ENCODE measurements at places on chromosomes 1 and 21.

DNA sequence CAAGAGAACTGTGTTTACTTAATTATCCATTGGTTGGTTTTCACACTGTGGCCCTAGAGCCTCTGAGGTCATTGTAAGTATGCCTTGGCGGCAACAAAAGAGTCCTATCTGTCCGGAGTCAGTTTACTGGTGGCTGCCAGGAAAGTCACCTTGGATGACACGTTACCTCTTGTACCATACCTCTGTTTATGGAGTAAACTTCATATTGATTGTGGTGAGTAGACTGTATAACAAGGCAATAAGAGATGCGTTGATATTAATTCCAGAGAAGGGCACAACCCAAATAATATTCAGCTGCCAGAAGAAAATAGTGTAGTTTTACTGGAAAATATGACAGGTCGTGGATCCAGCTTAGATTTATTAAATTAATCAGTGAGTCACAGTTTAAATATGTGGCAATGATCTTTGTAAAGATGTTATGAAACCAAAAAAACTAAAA lies 20.4 kb upstream of the KIF14 start:
- DNase-seq = peak; percentile 65

DNA sequence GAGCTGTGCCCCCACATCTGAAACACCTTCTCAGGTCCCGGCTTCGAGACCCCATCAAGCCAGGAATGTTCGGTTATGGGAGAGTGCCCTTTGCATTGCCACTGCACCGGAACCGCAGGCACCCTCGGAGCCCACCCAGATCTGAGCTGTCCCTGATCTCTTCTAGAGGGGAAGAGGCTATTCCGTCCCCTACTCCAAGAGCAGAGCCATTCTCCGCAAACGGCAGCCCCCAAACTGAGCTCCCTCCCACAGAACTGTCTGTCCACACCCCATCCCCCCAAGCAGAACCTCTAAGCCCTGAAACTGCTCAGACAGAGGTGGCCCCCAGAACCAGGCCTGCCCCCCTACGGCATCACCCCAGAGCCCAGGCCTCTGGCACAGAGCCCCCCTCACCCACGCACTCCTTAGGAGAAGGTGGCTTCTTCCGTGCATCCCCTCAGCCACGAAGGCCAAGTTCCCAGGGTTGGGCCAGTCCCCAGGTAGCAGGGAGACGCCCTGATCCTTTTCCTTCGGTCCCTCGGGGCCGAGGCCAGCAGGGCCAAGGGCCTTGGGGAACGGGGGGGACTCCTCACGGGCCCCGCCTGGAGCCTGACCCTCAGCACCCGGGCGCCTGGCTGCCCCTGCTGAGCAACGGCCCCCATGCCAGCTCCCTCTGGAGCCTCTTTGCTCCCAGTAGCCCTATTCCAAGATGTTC lies 4.3 kb downstream of the ADAMTSL4 start:
- DNase-seq = no peak

DNA sequence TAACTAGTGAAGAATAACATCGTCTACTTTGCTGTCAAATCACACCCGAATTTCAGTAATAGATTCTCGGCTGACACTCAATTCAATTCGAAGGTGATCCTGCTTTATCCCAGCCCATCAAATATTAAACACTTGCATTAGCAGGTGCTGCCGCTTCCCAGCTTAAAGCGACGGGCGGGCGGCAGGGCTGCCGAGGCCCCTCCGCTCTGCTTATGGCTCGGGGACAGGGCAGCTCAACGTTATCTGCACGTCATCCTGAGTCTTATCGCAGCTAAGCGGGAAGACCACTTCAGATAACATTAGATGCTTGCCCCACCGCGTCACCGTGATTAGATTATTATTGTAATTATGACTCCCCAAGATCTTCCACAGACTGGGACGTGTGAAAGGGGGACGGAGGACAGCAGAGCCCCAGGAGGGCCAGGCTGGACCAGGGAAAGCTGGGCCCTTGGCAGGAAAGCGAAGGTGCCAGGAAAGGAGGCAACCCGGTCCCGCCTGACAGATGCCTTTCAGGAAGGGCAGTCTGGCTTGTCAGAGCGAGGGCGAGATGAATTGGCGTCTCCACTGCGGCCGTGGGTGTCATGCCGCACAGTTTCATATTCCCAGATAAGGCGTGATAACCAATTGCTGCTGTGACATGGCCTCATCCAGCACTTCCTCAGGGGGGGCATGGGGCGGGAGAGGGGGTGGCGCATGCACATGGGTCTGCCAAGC lies 37.0 kb downstream of the DMAP1 start:
- no peak for DNase-seq

- DNase-seq = no peak
Measured at GRCh38 chr21:34307991-34308532, 55.7 kb upstream of the KCNE2 start.

DNA sequence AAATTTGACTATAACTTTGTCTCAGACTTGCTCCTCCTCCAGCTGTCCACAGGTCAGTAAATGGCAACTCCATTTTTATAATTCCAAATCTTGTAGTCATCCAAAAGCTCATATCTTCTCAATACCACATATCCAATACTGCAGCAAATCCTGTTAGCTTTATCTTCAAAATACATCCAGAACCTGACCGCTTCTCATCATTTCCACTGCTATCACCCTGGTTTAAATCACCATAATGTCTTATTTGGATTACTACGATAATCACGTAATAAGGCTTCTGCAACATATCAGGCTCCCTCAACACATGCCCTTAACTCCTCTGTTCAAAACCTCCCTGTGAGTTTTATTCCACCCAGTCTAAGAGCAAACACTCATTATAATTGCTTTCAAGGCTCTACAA lies 34.5 kb downstream of the ERO1B start:
- no peak for DNase-seq

DNA sequence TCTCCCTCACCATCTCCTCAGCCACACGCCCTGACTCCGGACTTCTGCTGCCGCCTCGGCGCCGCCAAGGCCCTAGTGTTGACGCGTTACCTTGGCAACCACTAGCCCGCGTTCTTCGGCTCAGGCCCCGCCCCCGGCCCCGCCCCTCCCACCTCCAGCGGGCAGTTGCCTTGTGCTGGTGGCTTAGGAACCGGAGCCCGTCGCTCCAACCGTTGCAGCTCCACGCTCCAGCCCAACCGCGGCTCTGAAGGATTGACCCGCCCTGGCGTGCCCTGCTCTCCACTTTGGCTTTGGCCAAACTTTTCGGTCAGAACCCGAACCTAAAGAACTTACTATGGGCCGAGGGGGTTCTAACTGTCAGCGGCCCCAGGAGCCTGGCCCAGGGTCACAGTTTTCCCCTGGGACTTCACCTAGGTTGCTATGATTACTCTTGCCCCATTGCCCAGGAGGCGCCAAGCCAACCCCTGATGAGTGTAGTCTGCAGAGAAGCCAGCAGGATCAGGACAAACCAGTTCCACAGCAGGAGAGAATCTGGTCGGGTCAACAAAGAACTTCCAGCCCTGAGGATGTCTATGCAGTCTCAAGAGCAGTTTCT lies at the start of gene CFAP45:
Gene CFAP45, minus strand, starts transcription at position 80 of the 595 bp plus-strand sequence. Its CDS starts 67 bp downstream, at position 13.
- peak; percentile 79 for DNase-seq
